ENCODE measurements at places on chromosomes 6 and 20. TPM values are rescaled to one million over a fixed set of nuclear protein-coding genes. Genes with fewer than 3 reads are reported as not detected.
A peak's percentile ranks its signal among the peaks of the same experiment; 100 is the strongest.

DNA sequence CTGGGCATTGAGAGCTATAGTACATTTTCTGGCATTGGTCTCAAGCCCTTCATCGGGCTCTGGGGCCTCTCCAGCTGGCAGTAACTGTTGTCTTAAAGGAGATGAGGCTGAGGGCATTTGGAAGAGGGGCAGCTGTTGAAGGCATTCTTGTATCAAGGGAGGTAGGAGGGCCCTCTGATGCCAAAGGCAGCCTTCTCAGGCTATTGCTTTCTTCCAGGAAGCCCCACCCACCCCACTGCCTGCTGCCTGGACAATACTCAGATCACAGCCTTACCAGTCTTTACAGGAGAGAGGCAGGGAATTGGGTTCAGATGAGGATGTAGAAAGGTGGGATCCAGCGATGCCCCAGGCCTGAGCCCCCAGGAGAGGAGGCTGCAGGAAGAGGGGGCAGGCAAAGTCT lies 46.0 kb downstream of the CPXM1 start:
- DNase-seq, result no peak

DNA sequence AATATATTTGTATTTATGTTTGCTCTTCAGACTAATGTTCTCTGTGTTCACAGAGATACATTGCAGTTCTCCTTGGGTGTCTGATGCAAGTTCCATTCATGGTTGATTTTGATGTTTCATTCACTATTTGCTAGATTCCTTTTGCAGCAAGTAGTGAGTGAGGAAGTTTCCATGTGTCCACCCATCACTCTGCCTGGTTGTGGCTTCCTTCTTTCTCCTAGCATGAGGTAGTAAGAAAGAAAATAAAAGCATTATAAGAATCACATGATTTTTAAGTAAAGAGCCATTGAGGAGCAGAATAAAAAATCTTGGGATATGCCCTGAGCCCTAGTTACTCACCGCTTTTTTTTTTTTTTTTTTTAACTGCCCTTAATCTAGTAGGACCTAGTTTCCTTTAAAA lies 8.7 kb downstream of the SASH1 start:
- DNase-seq, result no peak

DNA sequence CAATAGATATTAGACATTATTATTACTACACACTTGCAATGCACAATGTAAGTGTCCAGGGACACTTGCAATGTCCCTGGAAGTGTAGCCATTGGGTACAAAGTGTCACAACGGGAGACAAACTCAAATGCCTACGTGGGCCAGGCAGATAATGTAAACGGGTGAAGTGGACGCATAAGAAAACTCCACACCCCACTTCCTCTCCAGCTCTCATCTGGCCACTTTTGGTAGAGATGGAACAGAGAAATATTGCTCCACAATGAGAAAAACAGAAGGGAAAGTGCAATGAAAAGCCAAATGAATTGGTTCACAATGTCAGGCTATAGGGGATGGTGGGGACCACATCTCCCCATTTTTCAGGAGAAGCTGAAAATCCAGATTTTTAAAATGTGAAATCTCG lies 9.4 kb downstream of the SULF2 start:
- no peak for DNase-seq

DNA sequence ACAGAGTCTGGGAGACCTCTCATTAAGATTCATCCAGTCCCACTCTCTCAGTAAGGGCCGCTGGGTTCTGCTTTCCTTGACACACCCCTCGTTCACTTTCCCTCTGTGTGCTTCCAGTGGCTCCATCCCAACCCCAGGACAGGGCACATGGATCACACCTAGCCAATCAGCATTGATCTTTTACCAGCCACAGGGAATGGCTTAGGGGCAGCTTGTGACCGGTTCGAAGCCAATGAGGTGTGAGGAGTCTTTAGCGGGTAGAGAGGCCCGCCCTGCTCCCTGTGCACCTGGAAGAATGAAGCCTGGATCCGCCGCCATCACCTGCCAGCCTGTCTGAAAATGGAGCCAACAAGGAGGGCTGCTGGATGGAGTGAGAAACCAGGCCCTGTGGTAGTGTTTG lies 35.2 kb upstream of the OVOL2 start:
- peak; percentile 25 for DNase-seq

- DNase-seq, result no peak
These were observed 367.0 kb upstream of the MARCKS start for GRCh38 chr6:113489952-113490746.

DNA sequence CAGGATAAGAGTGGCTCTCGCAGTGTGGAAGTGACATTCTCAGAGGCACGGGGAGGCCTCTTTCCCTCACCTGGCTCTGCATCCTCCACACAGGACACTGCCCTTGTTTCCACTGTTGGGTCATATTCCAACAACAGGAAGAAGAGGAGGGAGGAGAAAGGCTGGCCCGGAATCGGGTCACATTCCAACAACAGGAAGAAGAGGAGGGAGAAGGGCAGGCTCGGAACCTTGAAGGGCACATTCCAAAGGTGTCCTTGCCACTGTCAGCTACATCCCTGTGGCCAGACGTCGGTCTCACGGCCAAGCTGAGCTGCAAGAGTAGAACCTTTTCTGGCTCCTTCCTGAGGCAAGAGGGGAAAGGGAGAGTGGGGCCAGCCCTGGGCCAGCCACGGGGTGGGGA lies 25.4 kb downstream of the CHRNA4 start:
- DNase-seq, result no peak

DNA sequence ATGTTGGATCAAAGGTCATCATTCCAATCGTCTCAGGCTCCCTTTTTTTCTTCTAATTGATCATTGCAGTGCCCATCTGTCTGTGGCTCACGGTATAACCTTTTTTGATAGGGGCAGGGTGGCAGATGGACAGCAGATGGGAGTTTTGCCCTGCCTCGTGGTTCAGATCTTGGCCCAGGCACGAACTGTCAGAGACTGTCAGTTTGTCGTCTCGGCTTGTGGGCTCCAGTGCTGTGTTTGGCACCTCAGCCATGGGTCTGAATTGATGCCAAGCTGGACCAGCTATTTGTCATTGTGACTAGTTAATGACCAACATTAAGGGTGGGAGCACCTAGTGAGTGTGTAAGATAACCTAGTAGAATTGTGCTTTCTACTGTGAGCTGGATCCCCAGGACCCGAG lies 197.6 kb downstream of the PRL start:
- DNase-seq, result no peak

- DNase-seq, result no peak
These were observed 41.5 kb upstream of the TGM3 start for GRCh38 chr20:2254333-2254732.

DNA sequence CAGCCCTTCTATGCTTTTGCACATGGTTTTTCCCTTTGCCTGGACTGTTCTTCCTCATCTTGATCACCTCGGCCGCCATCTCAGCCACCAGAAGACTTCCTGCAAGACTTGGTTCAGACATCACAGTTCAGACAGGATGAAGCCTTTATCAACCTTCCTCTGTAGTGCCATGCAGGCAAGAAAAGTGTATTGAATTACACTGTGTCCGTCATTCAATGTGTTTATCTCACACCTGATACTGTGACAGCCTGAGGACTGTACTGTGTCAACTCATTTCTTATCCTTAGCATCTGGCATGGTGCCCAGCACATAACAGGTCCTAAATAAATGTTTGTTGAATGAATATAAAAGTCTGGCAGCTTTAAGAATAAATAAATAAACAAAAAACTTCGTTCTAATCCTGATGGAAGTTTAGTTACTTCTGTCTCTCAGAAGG lies 133.3 kb upstream of the MAN1A1 start:
- no peak for DNase-seq

DNA sequence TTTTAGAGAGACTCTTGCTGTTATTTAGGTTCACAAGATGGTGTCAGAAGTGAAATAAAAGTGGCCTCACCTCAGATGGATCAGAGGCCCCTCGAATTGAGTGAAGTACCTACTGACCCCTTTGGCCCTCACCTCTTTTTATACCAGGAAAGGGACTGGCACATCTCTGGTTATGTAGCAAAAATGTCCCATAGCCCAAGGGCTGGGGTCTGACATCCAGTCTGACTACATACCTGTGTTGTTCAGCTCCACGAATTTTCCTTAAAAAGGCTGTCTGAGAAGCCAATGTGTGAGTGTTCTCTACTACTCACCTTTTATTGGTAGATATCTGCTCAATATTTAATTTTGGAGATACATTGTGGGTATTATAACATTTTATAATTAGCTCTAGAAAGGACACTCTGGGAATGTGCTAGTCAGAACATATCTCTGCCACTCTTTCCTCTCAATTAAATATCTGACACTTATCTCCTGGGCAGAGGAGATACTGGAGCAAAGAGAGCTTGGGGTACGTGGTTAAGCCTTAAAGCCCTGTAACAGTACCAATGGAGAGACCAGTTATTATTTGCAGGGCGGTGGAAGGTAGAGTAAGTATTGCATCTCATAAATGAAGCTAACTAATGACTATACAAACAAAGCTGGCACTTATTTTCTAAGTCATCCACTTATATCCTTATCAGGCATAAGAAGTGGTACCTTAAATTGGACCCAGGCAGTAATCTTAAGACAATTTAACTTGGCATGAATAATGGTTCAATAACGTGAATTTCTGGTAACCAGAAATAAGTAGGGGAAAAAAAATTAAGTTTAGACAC lies 20.0 kb upstream of the IL22RA2 start:
- no peak for DNase-seq

DNA sequence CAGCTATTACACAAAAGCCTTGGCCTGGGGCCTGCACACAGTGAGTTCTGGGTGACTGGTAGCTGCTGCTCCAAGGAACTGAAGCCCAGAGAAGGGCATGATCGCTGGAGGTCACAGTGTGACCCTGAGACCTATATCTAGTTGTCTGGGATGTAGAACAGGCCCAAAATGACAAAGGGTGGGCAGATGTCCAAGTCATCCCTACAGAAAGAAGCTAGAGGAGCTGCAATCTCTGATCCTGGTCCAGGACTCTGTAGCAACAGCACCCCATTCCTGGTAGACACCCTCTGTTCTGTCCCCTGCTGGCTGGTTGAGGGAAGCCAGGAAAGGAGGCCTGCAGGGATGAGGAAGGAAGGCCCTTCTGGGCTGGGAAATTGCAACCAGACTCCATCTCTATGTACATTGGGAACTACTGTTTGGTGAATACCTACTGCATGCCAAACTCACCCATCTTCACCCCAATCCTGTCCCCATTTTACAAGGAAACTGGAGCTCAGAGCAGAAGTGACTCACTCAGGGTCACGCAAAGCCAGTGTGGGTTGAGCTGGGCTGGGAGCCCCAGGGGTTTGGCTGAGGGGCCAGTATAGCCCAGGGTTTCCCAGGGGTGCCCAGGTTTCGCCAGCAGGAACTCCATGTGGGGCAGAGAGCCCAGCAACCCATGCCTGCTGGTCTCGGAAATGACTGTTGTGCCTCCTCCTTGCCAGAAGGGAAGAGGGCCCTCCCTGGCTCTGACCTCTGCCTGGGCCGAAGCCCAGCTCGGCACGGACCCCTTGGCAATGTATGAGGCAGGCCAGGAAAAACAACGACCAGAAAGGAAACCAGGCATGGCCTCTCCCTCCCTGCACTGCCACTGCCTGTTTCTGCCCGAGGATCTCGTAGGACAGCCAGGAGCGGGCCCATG lies 44.9 kb upstream of the TLDC2 start:
- DNase-seq, result peak; percentile 63

GRCh38 chr6:11013721-11014070 lies 30.4 kb downstream of the ELOVL2 start:
- no peak for DNase-seq

GRCh38 chr6:87151781-87152525 lies 3.4 kb upstream of the ZNF292 start:
- DNase-seq, result peak; percentile 57

DNA sequence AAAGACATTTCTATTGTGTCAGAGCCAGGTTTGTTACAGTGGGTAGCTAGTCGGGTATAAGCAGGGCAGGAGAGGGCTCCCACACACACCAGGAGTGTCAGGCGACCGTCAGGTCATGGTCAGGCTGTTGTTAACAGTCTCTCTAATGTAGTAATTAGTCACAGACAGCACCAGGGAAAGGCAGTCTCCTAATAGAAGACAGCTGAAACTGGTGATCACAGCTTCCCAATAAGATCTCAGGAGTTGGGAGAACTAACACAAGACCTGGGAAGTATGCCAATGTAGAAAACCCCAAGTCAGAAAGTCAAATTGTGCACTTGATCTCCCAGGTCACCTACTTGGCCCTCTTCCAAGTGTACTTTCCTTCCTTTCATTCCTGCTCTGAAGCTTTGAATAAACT lies 53.0 kb upstream of the GPR6 start:
- no peak for DNase-seq

GRCh38 chr20:38674092-38674764 lies 50.1 kb upstream of the SLC32A1 start:
- DNase-seq, result peak; percentile 81

DNA sequence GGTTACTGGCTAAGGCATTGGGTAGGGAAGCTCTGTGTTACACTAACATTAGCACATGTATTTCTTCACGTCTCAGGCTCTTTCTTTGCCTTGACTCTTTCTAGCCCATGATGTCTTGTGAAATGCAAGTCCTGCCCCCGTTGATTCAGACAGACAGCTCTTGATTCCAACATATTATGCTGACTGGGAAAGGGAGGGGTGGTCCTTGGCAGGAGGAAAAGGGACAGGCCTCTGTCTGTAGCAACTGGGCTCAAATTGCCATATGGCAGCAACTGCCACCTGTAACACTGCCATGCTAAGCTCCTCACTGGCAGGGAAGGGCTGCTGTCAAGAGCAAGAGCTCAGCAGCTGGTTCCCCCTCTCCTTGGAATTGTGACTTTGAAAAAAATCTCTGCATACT lies 5.7 kb upstream of the KCNK15 start:
- DNase-seq, result no peak

DNA sequence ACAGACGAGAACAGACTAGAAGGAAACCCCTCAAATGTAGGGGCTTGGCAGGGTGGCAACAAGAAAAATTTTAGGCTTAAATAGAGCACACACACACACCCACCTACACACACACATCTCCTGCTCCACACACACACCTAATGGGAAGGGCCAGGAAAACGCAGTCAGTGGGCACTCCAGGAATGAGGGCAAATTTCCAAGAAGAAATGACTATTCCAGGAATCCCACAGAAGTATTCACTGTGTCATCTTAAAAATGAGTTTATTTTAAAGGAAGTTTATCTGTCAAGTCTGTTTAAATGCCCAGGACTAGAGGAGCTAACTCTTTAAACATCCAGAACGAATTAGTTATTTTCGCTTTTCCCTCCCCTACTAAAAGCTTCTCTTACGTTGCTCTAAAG lies 13.0 kb downstream of the ALDH8A1 start:
- DNase-seq, result peak; percentile 25

- DNase-seq, result peak; percentile 36
These were observed 42.6 kb downstream of the DSTN start for GRCh38 chr20:17612287-17612991.

The SS18L1 gene
- 10.3 TPM for total RNA-seq

The F13A1 gene
- total RNA-seq, result 0.06 TPM

The MEP1A gene
- not detected for total RNA-seq

The ZSCAN12 gene
- 8.5 TPM for total RNA-seq

The MATN4 gene
- not detected for total RNA-seq

The EYS gene
- not detected for total RNA-seq

The PTK6 gene
- not detected for total RNA-seq

The TMEM244 gene
- total RNA-seq, result 2.7 TPM

The PHF10 gene
- 33.4 TPM for total RNA-seq

The IL17F gene
- total RNA-seq, result not detected

The CST7 gene
- not detected for total RNA-seq

All from Daoy (cell line).